ENCODE measurements at places on chromosomes 16 and 17.

GRCh38 chr17:34484193-34484733 is 95.1 kb upstream of the TMEM132E start:
- no peak for DNase-seq

DNA sequence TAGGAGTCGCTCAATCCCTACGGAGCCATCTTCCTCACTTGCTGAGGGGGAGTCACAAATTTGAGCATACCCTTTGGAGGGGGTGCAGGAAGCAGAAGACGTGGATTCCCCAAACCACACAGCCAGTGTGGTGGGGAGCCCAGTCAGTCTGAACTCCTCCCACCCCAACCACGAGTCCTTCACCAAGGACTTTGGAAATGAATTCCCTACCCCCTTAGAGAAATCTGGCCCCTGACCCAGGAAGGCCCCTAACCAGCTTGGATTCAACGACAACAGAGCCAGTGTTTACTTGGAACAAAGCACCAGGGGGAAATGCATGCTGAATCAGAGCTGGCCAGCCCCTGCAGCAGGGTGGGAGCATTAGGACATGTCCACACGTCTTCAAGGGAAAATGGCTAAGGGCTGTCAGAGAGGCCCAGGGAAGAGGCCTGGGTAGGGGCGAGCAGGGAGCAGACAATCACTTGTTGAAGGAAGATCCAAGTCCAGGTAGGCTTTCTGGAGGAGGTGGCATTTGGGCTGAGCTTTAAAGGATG is 5.5 kb upstream of the TMEM92 start:
- DNase-seq, result no peak

- DNase-seq, result no peak
Measured at GRCh38 chr16:2991566-2992261, 11.5 kb upstream of the PKMYT1 start.

DNA sequence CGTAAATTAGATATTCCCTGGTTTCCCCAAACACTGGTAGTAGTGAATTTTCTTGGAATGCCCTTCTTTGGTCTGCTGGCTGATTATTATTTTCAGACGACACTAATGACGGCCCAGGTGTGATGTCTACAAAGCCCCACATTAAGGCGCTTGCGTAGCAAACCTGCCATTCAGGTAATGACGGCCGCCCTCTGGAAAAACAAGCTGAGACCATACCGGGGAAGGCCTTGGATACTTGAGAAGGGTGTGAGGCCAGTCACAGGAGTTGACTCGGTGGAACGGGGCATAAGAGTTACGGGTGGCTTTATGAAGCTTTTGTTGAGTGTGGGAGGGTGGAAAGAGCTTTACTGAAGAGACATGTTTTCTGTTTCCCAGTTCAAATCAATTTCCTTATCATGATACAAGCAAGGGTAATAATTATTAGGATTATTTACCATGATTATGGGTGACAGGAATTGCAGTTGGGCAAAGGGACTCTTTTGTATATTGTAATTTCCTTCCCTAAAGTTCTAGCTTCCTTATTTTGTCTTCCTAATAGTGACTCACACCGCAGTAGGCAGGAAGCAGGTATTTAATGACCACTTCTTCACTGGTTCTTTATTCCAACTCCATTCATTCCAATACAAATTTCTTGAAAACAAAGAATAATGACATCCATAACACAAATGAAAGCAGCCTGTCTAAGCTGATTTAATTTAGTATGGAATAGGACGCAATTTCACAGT is 24.8 kb downstream of the KRT23 start:
- DNase-seq, result no peak

DNA sequence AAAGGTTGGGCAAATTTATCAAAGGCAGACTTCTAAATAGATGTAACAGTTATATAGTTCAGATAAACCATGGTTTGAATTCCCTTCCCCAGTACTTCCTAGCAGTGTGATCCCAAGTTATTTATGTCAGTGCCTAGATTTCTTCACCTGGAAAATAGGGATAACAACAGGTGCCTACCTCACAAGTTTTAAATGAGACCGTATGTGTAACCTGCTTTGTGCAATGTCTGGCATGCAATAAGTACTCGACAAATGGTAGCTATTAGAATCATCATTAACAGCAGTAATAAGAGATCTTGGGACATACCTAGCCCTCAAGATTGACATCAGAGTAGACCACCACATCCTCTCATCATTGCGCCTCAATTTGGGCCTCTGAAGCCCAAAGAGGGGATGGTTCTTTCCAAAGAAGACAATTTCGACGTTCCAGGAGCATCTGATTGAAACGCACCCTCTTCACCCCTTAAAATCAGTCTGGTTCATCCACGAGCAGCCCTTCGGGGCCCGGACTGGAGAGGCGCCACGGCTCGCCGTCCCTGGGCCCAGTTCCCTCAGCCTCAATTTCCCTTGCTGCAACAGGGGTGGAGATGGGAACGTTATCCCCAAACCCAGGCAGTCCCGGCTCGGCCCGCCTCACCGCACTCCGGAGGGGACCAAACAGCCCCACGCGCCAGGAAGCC is 541 bp downstream of the ACACA start:
- no peak for DNase-seq

DNA sequence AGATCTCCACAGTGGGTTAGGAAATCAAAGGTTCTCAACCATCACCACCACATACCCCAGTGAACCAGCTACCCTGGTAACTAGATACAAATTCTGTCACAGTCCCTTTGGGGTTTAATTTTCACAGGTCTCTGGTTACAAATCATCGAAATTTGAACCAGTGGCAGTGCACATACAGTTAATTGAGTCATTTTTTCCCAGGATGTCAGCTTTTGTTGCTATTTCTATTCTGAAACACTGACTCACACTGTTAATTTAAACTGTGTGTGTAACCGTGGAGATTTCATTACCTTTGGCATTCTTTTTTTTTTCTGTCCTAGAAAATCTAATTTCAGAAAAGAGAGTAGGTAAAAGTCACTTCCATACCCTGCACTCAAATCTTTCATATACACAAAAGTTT is 511.5 kb downstream of the TOX3 start:
- no peak for DNase-seq

GRCh38 chr17:19372011-19372370 is 6.3 kb upstream of the MAPK7 start:
- no peak for DNase-seq

GRCh38 chr17:15381707-15382106 is 40.3 kb upstream of the TEKT3 start:
- DNase-seq, result no peak

DNA sequence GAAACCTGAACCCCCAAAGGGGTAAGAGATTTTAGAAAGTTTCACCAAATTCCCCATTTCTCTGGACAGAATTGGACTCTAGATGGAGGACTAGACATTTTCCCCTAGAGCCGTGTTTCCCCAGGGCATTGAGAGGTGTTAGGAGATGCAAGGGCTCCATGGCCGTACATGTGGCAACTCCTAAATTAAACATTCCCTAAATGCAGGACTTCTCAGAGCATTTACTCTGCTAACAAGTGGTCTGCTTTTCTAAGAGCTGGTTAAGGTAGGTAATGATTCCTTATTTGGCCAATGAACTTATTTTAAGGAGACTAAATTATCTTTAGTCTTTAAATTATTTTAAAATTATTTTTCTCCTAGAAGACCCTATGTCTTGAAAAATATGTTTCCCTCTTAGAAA is 200.9 kb downstream of the MSI2 start:
- DNase-seq, result no peak

DNA sequence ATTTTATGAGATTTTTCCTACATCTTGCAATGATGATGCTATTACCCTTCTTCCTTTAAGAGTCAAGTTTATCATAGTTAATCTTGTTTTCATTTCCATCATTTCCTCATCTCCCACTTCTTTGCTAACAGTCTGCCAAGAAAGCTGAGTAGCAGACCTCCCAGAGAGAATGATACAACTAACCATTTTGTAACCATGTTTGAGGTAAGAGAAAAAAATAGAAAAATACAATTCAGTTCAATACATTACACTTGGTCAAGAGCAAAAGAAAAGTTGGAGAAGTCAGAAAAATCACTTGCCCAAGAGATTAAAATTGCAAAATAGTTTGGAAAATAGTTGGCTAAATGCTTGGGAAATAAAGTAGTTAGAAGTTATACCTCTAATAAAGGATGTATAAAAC is 154.4 kb downstream of the ABCA8 start:
- DNase-seq, result no peak

- no peak for DNase-seq
Measured at GRCh38 chr17:40330850-40331470, 22.0 kb downstream of the RARA start.

- no peak for DNase-seq
Measured at GRCh38 chr16:78903843-78904242, 696.7 kb downstream of the MAF start.

GRCh38 chr17:77646046-77646430 is 312.5 kb upstream of the TNRC6C start:
- DNase-seq, result no peak

- DNase-seq, result peak; percentile 39
Measured at GRCh38 chr17:82021107-82021899, 1.4 kb downstream of the CENPX start.

DNA sequence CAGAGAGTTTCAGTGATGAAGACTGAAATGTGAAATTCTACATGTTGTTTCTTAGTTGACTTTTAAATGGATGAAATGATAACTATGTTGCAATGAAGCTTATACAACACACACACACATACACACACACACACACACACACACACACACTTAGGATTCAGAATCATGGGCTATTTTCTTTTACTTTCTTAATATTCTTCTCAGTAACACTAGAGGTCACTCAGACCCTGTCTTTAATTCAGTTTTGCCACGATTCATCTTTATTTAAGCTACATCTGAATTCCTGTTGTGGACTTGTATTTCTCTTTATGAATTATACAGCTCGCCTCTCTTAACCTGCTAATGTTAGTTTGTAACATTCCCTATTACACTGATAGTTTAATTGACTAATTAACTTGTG is 109.6 kb upstream of the GOT2 start:
- DNase-seq, result no peak

DNA sequence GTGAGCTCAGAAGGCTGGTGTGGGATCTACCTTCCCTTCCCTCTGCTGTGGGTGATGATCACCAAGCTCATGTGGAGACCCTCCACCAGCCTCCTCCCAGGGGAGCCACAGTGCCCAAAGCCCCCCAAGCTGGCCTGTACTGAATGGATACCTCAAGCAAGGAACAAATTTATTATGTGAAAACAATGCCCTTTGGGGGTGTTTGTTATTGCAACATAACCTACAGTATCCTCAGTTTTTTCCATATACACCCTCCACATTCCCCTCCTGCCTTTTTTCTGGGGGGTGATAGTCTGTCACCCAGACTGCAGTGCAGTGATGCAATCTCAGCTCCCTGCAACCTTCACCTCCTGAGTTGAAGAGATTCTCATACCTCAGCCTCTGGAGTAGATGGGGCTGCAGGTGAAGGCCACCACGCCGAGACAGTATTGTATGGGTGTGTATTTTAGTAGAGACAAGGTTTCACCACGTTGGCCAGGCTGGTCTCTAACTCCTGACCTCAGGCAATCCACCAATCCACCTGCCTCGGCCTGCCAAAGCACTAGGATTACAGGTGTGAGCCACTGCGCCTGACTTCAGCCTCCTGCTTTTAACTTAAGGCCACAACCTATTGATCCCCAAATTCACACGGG is 215.9 kb downstream of the CPPED1 start:
- DNase-seq, result no peak

DNA sequence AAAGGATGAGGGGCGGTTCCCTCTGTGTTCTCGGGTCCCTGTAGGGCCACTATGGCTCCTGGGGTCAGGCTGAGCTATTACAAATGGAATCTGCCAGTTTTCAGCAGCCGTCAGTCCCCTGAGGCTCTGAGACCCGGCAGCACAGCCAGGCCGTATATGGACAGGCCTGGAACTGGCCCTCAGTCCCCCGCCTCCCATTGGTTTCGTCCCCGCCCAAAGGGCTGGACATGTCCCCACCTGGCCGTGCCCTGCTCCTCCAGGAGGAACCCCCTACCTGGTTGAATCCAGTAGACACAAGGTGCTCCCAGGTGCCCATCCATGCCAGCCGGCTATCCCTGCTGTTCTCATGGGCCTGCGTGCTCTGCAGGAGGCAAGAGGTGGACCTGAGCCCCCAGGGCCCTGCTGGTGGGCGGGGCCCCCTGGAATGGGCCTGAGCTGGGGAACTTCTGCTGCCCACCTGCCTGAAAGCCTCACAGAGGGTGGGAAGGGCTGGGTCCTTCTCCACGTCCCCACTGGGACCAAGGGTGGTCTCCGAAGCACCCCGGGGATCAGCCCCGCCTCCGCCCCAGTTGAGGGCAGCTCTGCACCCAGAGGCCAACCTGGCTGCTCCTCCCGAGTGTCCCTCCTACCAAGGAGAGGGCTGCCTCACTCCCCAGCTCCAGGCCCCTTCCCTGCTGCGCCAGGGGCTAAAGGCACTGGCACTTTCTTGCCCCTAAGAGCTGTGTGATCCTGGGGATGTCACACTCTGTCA is 16.8 kb downstream of the VASN start:
- DNase-seq, result no peak

- DNase-seq, result no peak
Measured at GRCh38 chr17:63986821-63987220, 11.3 kb upstream of the PRR29 start.

GRCh38 chr17:9003355-9004131 is 17.8 kb upstream of the NTN1 start:
- DNase-seq, result no peak

GRCh38 chr17:55969562-55970324 is 183.5 kb upstream of the ANKFN1 start:
- DNase-seq, result no peak

DNA sequence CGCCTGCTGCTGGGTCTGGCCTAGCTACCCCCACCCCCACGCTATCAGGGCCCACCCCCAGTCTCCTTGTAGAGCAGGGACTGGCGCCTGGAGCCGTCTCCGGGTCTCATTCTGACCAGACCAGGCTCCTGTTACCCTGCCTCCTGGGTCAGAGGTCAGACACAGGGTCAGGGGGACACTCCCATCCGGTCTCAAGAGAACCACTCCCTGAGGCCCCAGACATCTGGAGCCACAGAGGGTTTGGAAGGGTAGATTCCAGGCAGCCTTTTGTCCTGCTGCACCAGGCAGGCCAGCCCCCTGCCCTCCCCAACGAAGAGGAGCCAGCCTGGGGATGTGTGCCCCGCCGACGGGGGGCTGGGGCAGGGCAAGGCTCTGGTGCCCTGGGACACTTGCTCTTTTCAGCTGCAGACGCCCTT is 944 bp upstream of the WFIKKN1 start:
- DNase-seq, result no peak

- no peak for DNase-seq
Measured at GRCh38 chr16:2985462-2985861, 5.2 kb upstream of the PKMYT1 start.

- DNase-seq, result no peak
Measured at GRCh38 chr17:38587947-38588787, 17.6 kb downstream of the SRCIN1 start.

GRCh38 chr17:57853695-57854094 is 3.9 kb upstream of the MRPS23 start:
- DNase-seq, result no peak

DNA sequence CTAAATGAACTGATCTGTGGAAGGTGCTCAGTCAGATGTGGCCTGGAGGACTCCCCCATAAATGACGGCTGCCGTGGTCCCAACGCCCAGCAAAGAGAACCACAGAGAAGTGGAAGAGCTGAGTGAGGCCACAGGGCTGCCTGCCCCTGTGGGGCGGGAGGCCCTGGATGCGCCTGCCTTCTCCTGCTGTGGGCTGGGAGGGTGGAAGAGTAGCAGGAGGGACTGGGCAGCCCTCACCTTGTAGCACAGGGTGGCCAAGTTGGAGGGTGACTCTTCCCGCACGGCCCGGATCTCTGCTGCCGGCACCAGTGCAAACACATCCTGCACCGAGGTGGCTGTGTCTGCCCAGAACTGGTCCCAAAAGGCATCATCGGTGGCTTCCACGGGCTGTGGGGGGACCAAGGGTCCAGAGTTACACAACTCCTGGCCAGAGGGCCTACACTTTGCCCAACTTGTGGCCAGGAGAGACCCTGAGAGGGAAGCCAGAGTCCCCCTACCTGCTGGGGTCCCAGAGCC is 8.3 kb downstream of the HID1 start:
- no peak for DNase-seq

All from activated T-cell treated with anti-CD3 and anti-CD28 coated beads for 24 hours (primary cell).